ENCODE measurements at places on chromosomes 1 and 21.

DNA sequence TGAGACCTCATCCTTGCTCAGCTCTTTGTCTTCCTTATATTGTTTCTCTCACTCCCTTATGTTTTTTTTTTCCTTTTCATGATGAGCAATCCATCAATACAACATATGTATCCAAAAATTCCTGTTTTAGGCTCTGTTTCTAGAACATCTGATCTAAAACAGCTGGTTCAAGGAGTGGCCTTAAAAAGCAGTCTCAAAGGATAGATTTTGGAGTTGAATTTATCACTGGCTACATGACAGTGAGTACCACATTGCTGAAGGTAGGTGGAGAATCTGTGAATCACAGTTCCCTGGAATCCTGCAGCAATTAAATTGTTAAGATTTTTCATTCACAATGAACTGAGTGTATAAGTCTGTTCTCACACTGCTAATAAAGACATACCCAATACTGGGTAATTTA is 155.8 kb upstream of the ADAMTS5 start:
- no peak for DNase-seq

DNA sequence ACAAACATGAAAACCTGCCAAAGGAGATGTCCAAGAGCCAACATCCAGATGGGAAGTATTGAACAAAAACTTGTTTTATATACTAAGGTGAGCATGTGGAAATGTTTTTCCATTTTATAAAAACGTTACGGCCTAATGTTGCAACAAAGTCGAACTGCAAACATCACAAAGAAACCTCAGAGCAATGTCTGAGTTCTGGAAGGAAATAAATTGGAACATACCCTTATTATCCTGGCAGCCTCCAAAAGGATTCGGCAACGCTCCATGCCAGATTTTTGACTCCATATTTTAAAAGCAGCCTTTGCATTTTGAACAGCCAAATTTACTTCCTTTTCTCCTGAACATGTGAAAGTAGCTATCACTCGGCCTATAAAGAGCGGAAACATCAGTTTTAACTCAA is 3.3 kb downstream of the ALDH9A1 start:
- DNase-seq = no peak

DNA sequence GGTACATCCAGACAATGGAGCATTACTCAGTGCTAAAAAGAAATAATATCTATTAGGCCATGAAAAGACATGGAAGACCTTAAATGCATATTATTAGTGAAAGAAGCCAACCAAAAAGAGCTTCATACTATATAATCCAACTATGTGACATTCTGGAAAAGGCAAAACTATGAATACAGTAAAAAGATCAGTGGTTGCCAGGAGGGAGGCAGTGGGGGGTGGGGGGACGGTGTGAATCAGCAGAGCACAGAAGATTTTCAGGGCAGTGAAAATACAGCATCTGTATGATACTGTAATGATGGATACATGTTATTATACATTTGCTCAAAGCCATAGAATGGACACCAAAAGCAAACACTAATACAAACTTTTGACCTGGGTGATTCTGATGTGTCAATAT is 339.4 kb upstream of the SNX7 start:
- DNase-seq = no peak

DNA sequence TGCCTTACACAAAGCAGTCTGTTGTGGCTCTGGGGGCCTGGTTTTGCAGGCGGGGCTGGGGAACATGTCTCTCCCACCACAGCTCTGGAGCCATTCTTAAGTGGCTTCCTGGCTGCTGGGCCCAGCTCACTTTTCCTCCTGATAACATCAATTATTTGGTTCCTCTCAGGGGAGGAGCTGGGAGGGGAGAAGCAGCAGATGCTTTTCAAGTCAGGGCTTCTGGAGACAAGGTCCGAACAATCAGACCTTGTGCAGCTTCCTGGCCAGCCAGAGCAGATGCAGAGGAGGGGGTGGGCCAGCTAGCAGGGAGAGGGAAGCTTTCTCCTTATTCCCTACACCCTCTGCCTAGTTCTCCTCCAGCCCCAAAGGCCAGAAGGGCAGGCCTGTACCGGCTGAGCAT is 3.7 kb upstream of the PAQR6 start:
- DNase-seq = no peak

DNA sequence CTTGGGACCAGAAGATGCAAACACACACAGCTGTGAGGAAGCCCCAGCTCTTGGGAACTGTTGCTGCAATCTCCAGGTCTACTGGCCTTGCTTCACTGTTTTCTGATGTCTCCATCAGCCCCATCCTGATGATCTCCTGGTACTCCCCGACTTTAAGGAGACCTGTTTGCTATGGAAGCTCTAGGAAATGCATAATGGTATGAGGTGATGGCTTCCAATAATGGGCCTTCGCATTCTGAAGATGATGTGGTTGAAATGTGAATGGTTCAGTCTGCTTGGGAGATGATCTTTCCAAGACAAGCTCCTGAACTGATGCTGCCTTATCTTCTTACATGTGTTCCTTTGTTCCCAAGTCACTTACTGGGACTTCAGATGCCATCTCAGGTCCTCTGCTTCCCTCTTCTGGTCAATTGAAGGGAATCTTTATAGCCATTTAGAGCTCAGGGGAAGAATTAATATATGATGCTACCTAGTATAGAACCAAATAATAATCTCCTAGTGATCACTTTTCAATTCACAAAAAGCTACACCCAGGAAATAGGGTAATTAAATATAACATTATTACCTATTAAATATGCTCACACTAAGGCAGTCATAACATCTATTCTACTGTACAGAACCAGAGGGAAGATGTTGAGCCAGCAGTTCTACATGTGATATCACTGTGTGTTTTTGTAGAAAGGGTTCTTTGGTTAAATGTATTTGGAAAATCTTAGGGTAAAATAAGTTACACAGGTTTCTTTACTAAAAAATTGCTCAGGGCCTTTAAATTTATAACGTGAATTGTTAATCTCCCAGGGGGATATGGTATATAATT is 73.9 kb upstream of the VTCN1 start:
- DNase-seq = no peak

DNA sequence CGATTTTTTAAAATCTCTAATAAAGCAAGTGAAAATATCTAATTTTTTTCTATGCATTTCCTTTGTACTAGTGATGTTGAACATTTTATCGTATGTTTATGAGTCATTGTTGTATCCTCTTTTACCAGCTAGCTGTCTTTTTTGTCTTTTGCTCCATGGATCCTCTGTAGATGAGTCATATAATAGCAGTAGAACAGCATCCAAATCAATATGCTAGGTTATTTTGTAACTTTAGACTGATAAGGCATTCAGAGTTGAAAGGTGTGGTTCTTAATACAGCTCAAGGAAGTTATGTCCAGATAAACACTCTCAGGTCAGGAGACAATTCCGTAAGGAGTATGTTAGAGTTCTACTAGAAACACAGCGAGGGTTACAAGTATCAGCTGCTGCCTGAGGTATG is 31.9 kb downstream of the MAP10 start:
- DNase-seq = no peak

DNA sequence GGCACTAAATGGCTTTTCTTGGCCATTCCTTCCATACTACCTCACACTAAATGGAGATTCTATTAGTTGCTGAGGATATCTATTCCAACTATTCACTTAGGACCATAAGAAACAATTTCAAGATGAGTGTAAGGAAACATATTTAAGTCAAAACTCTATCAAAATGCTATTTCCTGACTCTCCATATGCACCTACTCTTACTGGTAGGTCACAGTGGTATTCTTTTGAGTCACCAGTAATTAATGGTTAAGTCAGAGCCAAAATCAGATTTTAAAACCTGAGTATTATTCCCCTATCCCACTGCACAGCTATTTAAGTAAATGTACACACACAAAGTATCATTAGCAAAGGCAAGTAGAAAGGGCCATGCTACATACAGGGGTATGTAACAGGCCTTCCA is 50.3 kb downstream of the ARID4B start:
- no peak for DNase-seq

DNA sequence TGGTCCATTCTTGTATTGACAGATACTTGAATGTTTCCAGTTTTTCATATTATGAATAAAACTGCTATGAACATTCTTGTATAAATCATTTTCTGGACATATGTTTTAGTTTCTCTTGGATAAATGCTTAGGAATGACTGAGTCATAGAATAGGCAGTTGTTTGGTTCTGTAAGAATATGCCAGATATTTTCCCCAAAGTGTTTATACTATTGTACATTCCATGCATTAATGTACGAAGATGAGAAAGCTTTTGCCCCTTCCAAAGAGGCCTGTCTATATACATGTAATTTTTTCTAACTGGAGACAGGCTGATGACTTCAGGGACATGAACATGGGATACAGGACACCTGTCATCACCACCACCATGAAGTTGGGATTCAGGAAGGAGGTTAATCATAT is 11.3 kb downstream of the NBPF3 start:
- no peak for DNase-seq

GRCh38 chr1:115969509-115969908 is 6.8 kb upstream of the SLC22A15 start:
- DNase-seq = no peak

DNA sequence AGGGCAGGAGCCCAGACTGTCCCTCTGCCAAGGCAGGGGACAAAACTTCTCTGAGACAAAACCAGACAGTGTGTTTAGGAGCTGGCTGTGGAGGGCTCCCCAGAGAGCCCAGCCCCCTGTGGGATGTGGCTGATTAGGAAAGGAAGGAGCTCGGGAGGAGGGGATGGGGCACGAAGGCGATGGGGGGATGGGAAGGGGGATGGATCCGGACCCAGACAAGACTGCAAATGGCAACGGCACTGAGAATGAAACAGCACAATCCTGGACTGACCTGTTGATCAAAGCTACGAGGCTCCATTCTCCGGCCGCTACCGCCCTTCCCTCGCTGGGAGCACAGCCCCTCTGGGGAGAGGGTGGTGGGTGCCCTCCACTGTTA is 33.1 kb downstream of the FOXO6 start:
- no peak for DNase-seq

GRCh38 chr1:1841575-1841995 is 49.3 kb downstream of the GNB1 start:
- no peak for DNase-seq

GRCh38 chr1:54379555-54380289 is 26.5 kb downstream of the SSBP3 start:
- no peak for DNase-seq

- DNase-seq = peak; percentile 30
Observed at GRCh38 chr1:59007820-59008598, 224.2 kb upstream of the JUN start.

DNA sequence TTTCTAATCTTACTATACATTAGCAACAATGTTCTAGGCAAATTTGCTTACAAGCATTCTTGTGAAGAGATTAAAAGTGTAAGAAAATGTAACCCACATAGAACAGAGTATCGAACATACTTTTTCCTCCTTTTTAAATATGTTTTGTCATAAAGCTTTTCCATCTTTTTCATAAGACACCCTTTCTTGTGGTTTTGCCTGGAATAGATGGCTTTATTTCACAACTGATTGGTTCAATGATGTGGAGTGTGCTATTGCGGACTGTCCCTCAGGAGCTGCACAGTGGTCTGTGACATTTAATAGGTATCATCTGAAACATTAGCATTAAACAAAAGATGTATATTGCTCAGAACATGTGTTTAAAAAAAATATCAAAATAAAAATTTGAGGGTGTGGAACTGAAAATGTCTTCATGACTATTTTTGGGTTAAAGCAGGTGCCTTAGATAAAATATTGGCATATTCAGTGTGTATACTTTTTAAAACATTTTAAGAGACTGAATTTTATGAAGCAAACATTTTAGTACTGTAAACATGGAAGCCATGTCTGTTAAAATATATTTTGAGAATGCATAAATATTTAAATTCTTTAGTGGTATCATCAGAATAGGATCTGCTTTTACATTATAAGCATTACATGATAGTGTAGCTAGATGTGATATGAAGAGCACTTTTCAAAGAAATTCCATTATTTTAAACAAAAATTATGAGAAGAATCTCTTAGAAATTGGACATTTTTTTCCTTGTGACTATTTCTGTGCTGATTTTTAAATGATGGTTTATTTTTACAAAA is 48.3 kb upstream of the C1orf146 start:
- DNase-seq = no peak

DNA sequence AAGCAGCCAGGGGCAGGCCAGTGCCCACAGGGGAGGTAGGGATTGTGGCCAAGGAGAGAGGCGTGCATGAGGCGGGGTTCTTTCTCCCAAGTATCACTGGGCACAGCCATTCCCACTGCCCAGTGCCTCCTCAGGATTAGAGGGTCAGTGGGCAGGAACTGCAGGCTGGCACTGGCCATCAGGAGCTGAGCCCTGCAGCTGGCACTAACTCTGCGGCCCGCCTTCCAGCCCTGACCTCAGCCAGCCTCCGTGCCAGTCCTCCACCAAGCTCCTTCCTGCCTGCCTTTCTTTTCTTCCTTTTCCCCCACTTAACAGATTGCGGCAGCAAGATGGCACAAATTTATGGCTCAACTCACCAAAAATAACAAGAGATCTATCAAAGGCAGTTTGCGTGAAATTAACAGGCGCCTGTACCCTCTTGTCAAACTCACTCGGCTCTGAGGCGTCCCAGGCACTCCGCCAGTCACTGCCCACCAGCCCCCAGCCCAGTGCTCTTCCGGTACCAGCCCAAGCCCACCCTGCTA is 11.1 kb downstream of the ADGRB2 start:
- no peak for DNase-seq

GRCh38 chr1:207020065-207020708 is 12.4 kb downstream of the C1orf116 start:
- no peak for DNase-seq

GRCh38 chr1:74771913-74772515 is 39.1 kb downstream of the TYW3 start:
- DNase-seq = no peak

GRCh38 chr1:203615061-203615581 is 11.5 kb upstream of the ATP2B4 start:
- DNase-seq = no peak

DNA sequence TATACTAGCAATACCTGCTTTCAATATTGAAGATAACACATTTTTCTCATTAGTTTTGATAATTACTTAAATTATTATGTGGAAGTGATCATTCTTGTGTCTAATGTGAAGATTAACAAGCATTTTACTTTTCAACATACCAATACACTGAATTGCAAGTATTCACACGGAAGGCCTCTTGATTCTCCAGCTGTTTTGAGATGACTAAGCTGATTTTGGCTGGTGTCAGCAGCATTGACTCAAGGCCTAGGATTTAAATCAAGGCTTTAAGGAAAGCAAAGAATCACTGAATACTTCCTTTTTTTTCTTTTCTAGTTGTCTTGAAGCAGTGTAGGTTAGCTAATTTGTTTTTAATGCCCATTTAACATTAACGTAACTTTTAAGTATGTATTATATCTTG is 373.7 kb downstream of the SRGAP2C start:
- DNase-seq = no peak

- DNase-seq = no peak
Observed at GRCh38 chr1:156760796-156761104, 6.6 kb upstream of the PRCC start.

- no peak for DNase-seq
Observed at GRCh38 chr1:26368006-26368405, 4.5 kb downstream of the ZNF683 start.

GRCh38 chr1:10514490-10515235 is 39.9 kb downstream of the PEX14 start:
- DNase-seq = no peak

- DNase-seq = no peak
Observed at GRCh38 chr21:45098867-45099266, 24.5 kb downstream of the ADARB1 start.

GRCh38 chr1:78645723-78646122 is 3.9 kb upstream of the IFI44 start:
- DNase-seq = no peak

- no peak for DNase-seq
Observed at GRCh38 chr1:187977298-187977697, 1148.5 kb downstream of the PLA2G4A start.
